Stimulated activated CD4-positive, alpha-beta T cell treated with anti-CD3 and anti-CD28 coated beads, Interleukin-15, amount 100 ng/mL, for 24 hours (primary cell): ENCODE measurements at places on chromosomes 5 and 9.

- peak; percentile 12 for DNase-seq
Measured at GRCh38 chr9:99296291-99296951, 74.3 kb downstream of the SEC61B start.

GRCh38 chr5:31711935-31712592 is 73.1 kb downstream of the PDZD2 start:
- DNase-seq: no peak

GRCh38 chr5:100424017-100424416 is 111.2 kb upstream of the FAM174A start:
- no peak for DNase-seq

- DNase-seq: no peak
Measured at GRCh38 chr9:86925686-86926085, 21.6 kb downstream of the GAS1 start.

DNA sequence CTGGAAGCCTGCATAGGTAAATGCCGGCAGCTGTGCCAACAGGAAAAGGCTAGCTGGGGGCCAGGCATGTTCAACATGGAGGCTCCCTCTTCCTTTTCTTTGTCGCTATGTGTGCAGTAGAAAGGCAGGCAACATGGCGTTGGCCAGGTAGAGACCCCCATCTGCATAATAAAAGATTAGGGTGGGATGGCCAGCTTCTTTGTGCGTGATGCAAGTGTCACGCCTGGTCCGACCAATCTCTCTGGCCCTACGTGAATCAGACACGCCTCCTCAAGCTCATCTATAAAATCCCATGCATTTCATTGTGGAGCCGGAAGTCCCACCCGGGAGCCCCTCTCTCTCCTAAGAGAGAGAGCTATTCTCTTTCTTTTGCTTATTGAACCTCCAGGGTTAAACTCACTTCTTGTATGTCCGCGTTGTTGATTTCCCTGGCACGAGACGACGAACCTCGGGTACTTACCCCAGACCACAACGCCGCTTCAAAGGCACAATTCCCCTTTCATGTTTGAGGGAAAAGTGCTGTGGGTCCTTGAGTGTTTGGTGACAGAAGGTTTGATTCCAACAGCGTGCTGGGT is 25.0 kb upstream of the C5orf47 start:
- DNase-seq: no peak

DNA sequence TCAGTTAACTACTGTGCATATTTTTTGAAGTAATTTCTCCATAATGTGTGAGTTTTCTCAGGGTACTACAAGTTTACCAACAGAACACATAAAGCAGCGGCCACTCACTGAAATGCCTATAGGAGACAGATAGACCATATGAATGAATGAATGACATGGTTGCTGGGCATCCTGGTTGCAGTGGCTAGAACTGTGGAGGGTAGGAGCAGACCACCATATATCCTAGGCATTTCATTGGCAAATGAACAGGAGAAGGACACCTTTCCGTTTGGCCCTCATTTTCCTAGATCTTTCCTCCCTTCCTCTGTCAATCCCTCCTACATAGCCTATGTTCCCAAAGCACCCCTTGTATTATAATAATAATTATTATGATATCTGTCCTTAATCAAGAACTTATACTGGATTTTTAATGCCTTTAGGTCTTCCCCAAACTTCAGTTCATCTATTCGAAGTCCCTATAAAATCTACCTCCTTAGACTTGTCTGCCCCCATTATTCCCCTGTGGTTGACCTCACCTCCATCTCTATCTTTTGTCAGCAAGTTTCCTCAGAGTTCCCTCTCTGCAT is 472.2 kb downstream of the RAB3C start:
- no peak for DNase-seq

GRCh38 chr9:97788763-97789663 is 64.0 kb upstream of the FOXE1 start:
- DNase-seq: no peak

DNA sequence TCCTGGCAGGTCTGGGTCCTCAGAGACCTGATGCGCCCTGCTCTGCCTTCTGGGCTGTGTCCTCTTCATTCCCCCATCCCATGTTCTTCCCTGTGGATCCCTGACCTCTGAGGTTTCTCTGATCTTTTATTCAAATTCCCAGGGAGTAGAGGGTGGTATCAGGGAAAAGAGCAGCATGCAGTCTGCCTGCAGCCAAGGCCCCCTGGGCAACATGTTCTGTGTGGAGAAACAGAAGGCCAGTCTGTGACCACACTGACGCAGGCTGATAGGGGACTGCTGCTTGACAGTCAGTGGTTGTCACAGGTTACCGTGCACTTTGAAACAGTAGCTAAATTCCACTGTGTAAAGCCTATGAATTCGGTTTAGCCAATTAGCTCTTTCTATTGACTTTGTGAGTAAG is 156.6 kb upstream of the IRX2 start:
- no peak for DNase-seq

GRCh38 chr5:156598964-156599363 is 251.1 kb upstream of the PPP1R2B start:
- no peak for DNase-seq

GRCh38 chr5:77292026-77292757 is 81.7 kb downstream of the PDE8B start:
- no peak for DNase-seq

DNA sequence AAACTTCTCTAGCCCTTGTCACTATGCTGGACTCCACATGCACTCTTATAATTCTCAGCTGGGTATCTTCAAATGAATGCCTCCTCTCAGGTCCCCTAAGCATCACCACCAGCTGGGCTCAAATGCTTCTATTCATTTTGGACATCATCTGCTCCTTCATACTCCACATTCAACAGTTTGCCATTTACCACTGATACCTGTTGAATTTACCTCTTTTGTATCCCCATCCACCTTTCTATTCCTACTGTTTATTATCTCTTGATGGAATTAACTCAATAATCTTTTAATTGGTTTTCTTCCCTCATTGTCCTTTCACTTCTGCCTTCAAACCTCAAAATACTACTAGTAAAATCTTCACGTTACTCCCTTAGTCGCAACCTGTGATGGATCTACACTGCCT is 14.5 kb downstream of the RANBP6 start:
- no peak for DNase-seq

GRCh38 chr9:91885746-91886413 is 64.1 kb downstream of the ROR2 start:
- no peak for DNase-seq

DNA sequence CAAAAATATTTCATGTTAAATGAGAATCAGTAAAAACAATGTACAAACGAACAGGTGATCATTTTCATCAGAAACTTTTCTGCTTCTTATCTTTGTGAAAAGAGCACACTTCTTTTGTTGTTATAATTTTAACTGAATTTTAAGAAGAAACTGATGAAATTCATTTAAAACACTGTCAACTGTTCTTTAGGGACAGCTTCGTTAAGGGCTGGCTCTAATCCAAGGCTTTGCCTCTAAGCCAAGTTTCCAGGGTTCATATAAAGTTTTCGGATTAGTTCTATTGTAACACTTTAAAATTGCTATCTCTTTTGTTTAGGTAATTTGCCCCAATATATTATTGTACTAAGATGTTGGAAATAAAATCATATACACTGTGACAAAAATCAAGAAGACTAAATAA is 559.2 kb downstream of the TUSC1 start:
- no peak for DNase-seq

DNA sequence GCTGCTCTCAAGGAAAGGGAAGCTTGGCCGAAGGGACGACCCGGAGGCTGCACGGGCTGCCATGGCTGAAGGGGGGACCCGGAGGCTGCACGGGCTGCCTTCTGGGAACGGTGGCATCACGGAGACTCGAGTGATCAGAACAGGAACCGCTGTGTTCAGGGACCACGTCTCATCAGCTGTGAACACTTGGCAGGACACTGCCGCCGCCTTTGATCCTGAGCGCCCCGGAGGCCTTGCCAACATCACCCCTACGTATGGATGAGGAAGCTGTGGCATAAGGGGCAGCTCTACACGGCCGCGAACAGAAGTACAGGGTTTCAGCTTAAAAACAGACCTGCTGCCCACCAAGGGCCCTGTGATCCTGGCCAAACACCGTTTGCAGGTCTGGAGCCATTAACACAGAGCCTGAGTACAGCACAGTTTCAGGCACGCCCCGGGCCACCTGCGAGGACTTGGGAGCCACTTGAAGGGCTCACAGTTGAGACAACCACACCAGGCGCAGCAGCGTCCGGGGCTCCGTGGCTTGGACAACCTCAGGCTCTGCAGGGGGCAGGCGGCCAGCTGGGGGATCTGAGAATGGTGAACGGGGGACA is 23.9 kb upstream of the TERT start:
- no peak for DNase-seq

GRCh38 chr5:73544429-73545402 is 20.7 kb downstream of the ANKRA2 start:
- DNase-seq: no peak

GRCh38 chr5:10675177-10675700 is 85.8 kb downstream of the DAP start:
- no peak for DNase-seq

- DNase-seq: peak; percentile 19
Measured at GRCh38 chr9:127446713-127447415, 4.3 kb downstream of the RPL12 start.

GRCh38 chr9:23926368-23926767 is 100.3 kb upstream of the ELAVL2 start:
- no peak for DNase-seq

DNA sequence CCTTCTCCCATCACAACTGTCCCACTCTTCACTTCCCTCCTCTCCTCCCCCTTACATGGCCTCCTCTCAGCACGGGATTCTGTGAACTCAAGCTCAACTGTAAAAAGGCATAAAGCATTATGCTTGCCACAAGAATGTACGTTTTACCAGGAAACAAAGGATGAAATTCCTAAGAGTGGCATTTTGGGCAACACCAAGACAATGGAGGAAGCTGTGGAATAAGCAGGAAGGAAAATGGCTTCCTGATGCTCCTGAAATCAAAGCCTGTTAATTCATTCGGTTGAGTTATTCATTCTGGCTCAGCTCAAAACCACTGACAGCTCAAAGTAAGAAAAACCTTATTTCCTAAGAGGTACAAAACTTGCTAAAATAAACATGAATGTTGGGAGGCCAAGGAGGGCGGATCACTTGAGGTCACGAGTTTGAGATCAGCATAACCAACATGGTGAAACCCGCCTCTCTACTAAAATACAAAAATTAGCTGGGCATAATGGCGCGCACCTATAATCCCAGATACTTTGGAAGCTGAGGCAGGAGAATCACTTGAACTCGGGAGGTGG is 40.8 kb upstream of the DMRT1 start:
- DNase-seq: no peak

DNA sequence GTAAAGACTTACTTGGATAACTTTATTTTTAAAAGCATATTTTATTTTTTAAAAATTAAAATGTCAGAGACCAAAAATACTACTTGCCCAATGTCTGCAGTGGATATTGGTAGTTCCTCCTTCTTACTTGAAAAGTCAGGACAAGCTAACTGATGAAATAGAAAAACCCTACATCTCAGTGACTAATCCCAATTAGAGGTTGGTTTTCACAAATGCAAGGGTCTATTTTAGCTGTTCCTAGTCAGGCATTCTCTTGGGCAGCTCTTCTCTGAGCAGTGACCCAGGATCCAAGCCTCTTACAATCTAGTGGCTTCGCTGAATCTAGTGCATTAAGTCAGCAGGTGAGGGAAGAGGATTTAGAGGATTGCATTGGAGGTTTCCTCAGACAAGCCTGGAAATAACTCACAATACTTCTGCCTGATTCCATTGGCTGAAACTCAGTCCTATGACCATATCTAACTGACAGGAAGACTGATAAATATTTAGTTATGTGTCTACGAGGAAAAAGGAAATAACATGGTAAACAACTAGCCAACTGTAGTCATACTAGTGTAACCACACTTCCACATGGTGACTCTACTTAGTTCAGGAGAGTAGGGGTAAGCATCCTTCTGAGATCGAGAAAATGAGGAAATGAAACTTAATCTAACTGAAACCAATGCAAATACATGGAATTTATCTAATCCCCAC is 34.2 kb upstream of the MIER3 start:
- no peak for DNase-seq

GRCh38 chr9:18127499-18127875 is 346.5 kb upstream of the ADAMTSL1 start:
- no peak for DNase-seq

DNA sequence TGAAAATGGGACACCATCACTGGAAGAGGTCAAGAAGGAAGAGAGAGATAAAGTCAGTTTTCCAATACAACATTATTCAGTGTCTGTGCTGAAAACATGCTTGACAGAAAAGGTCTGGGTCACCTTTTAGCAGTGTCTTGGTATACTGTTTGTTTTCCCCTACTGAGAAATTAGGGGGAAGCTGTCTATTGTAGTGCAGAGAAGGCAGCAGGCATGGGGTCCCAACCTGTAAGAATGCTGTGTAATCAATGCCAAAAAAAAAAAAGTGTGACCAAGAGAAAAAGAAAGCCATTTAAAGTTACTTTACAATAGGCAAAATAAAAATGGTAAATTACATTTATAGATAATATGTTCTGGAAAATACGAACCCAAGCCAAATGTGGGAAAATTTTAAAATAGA is 139.3 kb downstream of the RAB3C start:
- no peak for DNase-seq

- no peak for DNase-seq
Measured at GRCh38 chr9:30172206-30172605, 2212.2 kb upstream of the ACO1 start.

DNA sequence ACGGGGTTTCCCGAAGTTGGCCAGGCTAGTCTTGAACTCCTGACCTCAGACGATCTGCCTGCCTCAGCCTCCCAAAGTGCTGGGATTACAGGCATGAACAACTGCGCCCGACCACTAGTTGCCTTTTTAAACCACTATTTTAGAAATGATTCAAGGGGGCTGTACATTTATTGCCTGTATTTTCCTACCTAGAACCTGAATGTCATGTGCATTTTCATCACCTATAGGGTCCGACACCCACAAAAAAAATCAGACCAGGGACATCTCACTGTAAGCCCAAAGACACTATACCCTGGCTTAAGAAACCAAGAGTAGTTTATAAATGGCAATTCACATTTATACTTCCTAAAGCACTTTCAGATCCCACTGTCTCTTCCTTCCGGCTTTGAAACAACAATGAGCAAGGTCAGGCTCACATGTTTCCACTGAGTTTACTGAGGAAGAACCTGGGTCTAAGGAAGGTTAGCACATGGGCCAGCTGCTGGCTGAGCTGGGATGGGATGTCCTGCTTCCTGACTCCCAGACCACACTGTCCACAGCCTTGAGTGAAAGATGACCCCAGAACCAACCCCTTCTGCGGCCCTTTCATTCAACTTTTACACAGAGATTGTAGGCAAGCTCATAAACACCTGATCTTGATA is 87.3 kb downstream of the SERINC5 start:
- no peak for DNase-seq

- no peak for DNase-seq
Measured at GRCh38 chr5:17218353-17219005, 1.0 kb downstream of the BASP1 start.

- DNase-seq: no peak
Measured at GRCh38 chr5:108386345-108387061, 4.6 kb upstream of the FBXL17 start.
